ENCODE measurements at places on chromosomes 16 and 17.

GRCh38 chr17:17087424-17088015 lies 45.3 kb downstream of the MPRIP start:
- DNase-seq = no peak

GRCh38 chr17:7293159-7293558 lies 1.3 kb downstream of the YBX2 start:
- no peak for DNase-seq

- DNase-seq = peak; percentile 42
These were observed 22.2 kb downstream of the SOCS1 start for GRCh38 chr16:11233727-11234376.

- DNase-seq = no peak
These were observed 24.2 kb downstream of the CRISPLD2 start for GRCh38 chr16:84844049-84844350.

GRCh38 chr16:88348377-88349152 lies 34.2 kb upstream of the ZNF469 start:
- DNase-seq = no peak
